ENCODE measurements at places on chromosomes 1 and 21.

GRCh38 chr21:42931560-42932235 lies 6.3 kb upstream of the ERVH48-1 start:
- DNase-seq = no peak

- DNase-seq = no peak
These were observed 47.1 kb downstream of the GPR88 start for GRCh38 chr1:100584761-100585745.

DNA sequence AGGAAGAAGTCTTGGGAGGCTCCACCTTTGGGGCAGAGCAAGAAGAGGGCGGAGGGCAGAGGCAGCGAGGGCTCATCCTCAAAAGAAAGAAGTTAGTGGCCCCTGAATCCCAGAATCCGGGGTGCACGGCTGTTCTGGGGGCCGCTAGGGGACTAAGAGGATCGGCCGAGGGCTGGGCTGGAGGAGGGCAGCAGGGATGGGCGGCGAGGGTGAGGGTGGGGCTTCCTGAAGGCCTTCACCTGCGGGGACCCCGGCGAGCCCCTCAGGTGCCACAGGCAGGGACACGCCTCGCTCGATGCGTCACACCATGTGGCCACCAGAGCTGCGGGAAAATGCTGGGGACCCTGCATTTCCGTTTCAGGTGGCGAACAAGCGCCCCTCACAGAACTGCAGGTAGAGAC lies 23.9 kb downstream of the COL6A1 start:
- DNase-seq = no peak

DNA sequence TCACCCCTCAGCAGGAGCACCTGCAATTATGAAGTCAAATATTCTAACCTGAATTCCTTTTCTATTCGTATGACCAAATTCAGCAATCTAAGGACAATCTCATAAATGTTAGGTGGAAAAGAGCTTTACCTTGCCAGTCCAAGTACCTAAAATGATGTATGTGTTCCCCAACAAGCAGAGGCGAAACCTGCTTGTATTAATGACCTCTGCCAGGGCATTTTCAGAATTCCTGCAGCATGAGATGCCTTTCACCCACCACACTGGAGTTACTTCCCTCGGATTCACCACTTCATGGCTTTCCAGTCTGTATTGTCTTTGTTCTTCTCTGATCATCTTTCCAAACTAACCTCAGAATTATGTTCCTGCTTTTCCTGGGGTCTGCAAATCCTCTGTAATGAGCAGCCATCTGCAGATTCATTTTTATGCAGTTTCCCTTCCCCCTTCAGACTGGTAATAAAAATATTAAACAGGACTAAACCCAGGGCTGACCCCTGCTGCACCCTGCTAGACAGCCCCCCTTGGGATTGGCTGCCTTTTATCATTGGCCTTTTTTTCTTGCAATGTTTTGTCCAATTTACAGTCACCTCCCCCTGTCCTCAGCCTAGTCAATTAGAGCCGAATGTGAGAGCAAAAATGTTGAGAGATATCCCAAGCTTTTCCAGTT lies 26.6 kb upstream of the CASQ2 start:
- DNase-seq = no peak

- DNase-seq = no peak
These were observed 101.0 kb upstream of the CASZ1 start for GRCh38 chr1:10897321-10897980.
